Nucleus accumbens (tissue), 56 donors: ENCODE measurements at places on chromosomes 3 and 15.

DNA sequence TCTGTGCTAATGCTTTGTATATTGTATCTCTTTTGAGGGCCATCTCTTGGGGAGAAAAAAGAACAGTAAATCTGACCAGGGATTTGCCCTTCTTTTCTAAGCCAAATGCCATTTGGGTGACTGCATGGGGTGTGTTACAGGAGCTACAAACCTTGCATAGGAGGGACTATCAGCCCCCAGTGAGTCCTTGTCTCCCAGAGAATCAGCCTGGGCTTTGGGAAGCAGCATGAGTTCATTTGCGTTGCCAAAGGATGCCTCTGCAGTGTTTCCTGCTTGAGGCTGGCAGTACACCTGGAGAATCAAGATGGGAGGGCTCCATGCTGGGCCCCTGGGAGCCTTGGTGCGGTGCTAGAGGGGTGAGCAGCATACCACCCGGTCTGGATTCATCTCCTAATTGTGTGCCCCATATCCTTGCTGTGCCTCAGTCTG lies 49.6 kb upstream of the POLG start:
- DNase-seq: no peak

DNA sequence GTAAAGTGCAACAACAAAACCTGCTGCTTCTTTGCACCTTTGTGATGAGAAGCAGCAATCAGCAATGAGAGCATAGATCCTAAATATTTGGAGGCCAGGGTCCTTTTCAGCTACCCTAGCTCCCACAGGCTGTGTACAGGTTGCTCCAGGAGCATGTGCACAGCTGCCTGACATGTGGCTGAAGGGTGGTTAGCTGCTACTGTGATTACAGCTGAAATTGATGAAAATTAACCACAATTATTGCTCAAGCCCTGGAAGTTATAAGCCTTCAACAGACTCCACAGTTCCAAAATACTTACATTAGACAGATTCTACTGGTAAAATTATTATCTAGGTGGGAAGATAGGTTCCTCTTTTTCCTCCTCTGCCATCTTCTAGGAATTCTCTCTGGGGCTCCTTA lies 28.5 kb downstream of the COMMD2 start:
- DNase-seq: no peak

GRCh38 chr3:78757731-78758130 lies 1010.1 kb downstream of the ROBO1 start:
- no peak for DNase-seq

DNA sequence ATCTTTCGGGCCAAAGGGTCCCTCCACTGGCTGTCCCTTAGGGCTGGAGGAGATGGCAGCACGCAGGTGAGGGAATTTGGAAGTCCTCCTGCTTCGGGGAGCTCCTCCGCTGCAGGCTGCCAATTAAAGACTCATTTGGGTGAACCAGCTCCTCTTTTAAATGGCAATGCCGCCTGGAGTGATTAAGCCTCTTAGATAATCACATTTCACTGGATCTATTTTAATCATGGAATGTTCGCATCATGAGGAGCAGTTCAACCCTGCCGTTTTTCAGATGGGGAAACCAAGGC lies 117.9 kb downstream of the LIPC start:
- DNase-seq: no peak

GRCh38 chr3:192170031-192170430 lies 557.3 kb downstream of the FGF12 start:
- no peak for DNase-seq

- no peak for DNase-seq
Observed at GRCh38 chr3:165839296-165840076, 2.3 kb upstream of the BCHE start.

DNA sequence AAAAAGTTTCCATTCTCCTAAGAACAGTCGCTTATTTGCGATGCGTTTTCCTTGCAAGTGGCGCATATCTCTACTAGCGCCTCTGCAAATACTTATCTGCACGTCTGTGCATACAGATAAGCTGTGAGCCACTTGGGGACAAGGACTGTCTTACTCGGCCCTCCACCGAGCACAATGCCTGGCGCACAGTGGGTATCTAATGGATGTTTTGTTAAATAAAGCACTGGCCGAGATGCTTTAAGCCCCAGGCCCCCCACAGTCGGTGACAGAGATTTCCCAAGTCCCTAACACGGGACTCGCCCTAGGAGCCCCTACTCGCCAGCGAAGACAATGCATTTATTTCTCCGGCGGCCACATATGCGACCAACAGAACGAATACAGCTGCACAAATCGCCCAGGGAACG lies 503 bp downstream of the HLTF start:
- DNase-seq: peak; percentile 53

- no peak for DNase-seq
Observed at GRCh38 chr3:42262525-42262924, 3.5 kb downstream of the CCK start.

GRCh38 chr3:165185707-165186327 lies 10.4 kb downstream of the SLITRK3 start:
- peak; percentile 42 for DNase-seq

- no peak for DNase-seq
Observed at GRCh38 chr15:32953533-32953910, 235.7 kb downstream of the GREM1 start.

DNA sequence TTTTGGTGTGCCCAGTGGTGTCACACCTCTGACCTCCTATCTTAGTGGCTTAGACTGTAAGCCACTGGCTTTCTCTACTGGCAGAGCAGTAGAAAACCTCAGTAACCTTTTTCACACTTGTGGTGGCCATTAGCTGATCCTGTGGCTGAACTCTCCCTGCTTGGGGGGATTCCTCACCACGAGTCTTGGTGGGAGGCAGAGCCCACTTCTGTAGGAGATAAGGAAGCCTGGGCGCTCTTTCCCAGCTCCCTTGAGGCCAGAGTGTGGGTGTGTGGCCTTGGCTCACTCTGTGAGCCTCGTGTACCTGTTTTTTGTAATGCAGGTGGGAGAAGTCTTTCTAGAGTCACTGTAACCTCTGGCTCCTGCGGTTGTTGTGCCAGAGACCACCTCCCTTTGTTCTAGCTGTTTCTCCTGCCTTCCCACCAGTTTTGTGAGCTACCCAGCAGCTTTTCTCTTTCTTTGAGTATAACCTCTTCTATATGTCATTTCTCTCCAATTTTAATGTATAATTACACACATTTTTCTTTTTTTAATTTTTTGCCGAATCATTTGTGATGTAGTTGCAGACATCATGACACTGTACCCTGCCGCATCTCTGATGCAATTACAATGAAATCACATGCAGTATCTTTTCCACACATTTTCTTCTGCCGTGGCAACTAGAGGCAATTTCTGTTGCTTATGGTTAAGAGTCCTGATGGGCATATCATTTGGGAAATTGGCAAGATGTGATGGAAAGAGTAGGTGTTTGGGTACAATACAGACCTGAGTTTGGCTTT lies 13.8 kb downstream of the XCR1 start:
- DNase-seq: no peak

GRCh38 chr15:75693501-75694240 lies 19.0 kb downstream of the CSPG4 start:
- no peak for DNase-seq

DNA sequence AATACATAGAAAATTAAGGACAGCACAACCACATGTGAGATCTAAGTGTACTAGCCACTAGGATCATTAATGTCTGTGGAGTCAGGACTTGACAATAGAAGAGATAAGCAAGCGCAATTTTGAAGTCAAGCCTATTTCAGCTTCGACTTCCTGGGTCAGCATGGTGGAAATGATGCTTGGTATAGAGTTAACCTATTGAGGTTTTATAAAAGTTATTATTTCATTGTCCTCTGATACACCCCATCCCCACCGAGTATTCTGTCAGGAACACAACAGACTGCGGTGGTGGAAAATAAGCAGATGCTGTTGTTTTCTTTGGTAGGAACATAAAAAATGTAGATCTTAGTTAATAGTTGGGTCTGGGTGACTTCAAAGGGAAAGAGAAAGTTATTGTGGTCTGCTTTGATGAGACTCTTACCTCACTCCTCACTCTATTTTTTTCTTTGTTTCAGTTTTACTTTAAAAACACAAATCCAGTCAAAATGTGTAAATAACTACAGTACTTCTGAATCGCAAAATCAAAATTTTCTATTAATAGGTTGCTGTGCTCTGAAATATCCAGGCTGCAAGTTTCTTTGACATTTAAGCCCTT lies 82.1 kb downstream of the IL5RA start:
- no peak for DNase-seq

GRCh38 chr15:40776537-40777141 lies 6.9 kb downstream of the C15orf62 start:
- no peak for DNase-seq

DNA sequence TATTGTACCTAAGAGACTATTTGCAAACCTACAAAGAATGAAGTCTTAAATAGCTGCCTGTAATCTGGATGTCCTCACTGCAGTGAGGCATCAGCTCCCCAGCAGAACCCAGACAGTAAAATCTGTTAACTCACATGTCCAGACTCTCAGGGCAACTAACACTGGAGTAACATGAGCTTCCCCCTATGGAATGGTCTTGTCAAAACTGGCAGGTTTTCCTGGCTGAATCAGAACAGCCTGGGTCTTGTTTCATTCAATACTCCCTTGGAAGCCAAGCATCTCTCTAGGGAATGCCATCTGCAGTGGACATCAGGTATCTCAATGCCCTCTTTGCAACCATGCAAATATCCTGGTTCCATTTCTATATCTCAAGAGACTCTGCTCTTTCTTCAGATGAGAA lies 24.4 kb downstream of the PTPN9 start:
- DNase-seq: no peak

GRCh38 chr3:123706871-123707270 lies 122.0 kb upstream of the HACD2 start:
- no peak for DNase-seq

DNA sequence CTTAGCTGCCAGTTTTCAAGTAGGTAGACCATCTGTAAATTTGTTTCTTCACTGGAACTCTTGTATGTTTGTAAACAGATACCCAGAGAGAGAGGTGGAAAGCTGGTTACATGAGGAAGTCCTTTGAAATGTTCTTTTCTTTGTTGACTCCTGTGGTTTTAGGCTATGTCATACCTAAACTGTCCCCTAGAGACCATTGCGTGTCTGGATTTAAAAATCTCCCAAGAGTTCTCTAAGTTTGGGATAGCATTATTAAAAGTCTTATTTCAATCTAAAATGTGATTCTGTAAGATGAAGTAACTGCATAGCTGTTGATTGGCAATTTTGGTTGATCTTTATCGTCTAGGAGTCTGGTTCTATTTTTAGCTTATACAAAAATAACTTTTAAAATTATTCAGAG lies 127.2 kb downstream of the GHSR start:
- no peak for DNase-seq

- DNase-seq: no peak
Observed at GRCh38 chr3:13223574-13224237, 150.5 kb upstream of the IQSEC1 start.

- DNase-seq: no peak
Observed at GRCh38 chr15:78272776-78273175, 8.4 kb downstream of the DNAJA4 start.

- DNase-seq: no peak
Observed at GRCh38 chr15:73573572-73573971, 59.6 kb downstream of the NPTN start.

DNA sequence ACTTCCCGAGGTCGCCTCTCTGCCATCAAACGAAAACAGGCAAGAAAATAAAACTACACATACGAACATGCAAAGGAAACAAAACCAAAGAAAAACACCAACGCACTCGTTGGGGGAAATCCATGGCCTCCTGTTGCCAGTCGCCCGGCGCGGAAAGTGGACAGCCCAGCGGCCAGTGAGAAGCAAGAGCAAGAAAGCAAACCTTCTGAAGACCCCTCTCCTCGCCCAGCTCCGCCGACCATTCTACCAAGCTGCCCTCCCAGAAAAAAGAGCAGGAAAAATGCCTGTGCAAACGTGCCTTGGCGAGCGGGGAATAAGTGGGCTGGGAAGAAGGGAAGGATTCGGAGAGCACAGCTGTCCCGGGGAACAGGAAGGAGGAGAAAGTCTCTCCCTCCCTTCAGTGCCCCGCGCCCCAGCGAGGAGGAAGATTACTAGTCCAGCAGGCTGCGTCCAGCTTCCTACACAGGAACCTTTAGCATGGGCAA lies 802 bp upstream of the NECTIN3 start:
- DNase-seq: peak; percentile 56

DNA sequence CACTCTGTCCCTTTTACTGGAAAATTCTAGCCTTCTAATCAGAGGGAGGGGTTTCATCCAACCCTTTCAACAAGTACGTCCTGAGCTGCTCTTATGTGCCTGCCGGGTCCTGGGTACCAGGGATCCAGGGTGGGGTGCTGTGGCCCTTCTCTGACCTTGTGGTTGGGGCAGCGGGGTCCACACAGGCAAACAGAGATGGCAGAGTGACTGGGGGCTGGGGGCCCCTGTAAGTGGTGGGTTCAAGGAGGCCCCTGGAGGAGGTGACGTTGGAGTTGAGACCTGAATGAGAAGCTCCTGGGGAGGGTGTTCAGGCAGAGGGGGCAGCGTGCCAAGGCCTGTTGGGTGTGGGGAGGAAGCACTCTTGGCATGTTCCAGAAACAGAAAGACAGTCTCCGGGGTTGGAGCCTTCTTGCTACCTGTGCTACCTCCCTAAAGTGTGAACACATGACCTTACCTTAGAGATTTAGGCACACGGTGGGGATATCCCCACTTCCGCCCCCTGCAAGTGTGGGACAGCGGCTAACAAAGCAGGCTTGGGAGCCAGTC lies 78.1 kb downstream of the FBLN2 start:
- no peak for DNase-seq

- no peak for DNase-seq
Observed at GRCh38 chr3:184924547-184924946, 112.6 kb downstream of the VPS8 start.

DNA sequence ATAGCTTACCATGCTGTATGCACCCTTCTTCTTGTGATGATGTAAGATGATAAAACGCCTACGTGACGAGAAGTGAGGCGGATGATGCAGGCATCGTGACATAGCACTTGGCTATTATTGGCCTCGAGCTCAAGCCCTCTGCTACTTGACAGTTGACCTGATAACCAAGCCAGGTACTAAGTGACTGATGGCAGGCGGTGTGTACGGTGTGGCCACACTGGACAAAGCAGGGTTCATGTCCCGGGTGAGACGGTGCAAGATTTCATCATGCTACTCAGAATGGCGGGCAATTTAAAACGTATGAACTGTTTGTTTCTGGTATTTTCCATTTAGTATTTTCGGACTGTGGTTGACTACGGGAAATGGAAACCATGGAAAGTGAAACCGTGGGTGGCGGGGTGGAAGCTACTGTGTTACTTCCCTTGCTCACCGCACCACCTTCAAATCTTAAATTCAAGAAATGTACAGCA lies 57.7 kb downstream of the SLC12A8 start:
- DNase-seq: no peak

DNA sequence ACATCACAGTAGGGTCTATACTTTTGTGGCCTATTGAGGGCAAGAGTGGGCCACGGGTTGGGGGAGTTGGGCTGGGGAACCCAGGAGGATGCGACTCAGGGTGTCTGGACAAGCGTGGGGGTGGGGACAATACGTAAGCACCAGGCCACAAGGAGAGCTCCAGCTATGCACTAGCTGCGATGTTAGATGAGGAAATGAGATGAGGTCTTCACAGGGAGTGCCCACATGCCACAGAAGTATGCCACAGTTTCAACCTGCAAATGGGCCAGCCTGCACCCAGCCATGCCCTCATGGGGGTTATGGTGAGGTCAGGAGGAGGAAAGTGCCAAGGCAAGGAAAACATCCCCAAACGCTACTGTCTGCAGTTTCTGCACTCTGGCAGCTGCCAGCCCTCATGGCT lies 30.5 kb downstream of the CACNA2D2 start:
- DNase-seq: no peak

GRCh38 chr15:89576417-89576773 lies 1.1 kb downstream of the TICRR start:
- DNase-seq: no peak
